MCF 10A (cell line): ENCODE measurements at places on chromosomes 7 and 10. TPM values are rescaled to one million over a fixed set of nuclear protein-coding genes. Genes with fewer than 3 reads are reported as not detected.

Gene HOXA5
- total RNA-seq: 7.4 and 8.8 TPM in 2 replicates

Gene CAMK2B
- 0.54 and 1.8 TPM in 2 replicates for total RNA-seq

Gene NRBF2
- 44.9 and 56.9 TPM in 2 replicates for total RNA-seq

Gene SLC37A3
- 25.5 and 36.1 TPM in 2 replicates for total RNA-seq

DNA sequence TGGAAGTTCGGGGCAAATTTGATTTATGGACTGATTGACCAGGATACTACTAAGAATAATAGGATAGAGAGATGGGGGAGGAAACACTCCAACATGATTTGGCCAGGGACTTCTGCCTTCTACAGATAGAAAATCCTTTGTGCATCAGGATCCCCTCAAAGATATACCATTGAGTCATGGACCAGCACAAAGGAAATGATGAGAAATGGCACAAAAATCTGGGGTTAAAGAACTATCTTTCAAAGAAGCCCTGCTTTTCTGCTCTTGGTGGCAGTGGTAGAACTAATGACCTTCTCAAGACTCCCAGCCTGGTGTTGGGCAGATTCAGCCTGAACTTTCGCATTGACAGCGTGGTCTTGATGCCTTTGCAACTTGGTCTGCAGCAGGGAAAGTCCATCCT is 27.6 kb upstream of the LAMB1 start:
- no peak for DNase-seq

DNA sequence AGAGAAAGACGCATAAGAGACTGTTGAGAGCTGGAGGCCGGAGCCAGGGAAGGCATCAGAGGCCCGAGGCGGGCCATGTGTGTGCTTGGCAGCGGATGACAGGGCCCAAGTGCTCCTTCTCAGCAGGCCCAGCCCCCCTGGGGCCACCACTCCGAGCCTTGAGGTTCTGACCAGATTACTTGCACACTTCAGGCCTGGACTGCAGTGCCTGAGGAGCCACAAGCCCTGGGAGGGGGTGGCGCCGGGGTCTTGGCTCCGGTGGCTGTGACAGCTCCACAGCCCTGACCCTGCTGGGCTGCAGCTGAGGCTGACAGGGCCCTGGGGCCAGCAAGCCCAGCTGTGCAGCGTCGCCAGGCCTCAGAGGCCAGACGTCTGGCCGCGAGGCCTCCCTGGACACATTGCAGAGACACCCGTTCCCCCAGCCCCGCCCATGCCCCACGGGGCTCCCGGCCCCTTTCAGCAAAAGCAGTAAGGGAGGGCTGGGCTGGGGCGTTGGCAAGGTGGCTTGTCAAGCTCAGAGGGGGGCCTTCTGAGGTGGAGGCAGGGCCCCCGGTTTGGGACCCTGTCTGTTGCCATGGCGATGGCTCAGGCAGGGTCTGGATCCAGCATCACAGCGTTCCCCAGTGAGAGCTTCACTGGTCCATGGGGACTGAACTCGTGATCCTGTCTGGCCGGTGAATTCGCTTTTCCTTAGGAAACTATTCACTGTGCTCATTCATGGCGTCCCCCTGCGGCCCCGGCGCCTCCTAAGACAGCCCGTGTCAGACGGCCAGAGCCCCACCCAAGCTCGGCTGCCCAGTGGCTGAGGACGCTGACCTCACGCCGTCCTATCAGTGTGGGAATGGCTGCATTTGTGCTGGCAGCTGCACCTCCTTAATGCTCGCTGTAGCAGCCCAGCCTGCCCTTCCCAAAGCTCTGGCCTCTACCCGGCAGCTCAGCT is 5.7 kb downstream of the ELN start:
- DNase-seq: no peak

- DNase-seq: no peak
These were observed 479.7 kb downstream of the RPS24 start for GRCh38 chr10:78513330-78513729.

DNA sequence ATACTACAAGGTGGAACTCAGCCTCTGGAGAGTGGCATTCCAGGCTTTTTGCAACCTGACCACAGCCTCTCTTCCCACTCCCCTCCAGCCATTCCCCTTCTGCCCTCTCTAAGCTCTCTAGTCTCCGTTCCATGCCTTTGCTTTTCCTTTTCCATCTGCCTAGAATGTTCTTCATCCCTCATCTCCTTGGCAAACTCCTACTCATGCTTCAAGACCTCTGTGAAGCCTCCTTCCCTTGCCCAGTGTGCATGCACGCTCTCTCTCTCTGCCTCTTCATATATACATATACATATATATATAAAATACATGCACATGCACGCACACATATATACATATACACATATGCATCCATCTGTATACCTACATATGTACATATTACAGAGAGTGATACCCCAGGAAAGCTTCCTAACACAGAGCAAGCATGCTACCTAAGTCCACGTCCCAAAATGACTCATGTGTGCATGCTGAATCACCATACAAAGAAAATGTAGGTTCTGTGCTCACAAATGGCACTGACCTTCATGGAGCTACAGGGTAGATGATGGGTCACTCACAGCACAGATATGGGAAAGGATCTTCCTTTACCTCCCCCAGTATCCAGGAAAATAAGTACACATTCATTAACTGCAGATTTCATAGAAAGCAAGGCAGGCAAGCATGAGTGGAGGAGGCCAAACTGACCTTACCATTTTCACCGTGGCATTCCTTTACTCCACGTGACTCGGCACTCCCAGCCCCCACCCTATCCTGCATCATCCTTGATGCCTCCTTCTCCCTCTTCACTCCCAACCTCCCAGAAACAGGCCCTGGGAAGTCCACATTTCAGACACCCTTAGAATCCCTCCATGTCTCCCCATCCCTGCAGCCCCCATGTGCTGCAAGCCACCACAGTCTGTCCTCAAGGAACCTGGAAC is 238.4 kb upstream of the ZMIZ1 start:
- peak; percentile 22 for DNase-seq

DNA sequence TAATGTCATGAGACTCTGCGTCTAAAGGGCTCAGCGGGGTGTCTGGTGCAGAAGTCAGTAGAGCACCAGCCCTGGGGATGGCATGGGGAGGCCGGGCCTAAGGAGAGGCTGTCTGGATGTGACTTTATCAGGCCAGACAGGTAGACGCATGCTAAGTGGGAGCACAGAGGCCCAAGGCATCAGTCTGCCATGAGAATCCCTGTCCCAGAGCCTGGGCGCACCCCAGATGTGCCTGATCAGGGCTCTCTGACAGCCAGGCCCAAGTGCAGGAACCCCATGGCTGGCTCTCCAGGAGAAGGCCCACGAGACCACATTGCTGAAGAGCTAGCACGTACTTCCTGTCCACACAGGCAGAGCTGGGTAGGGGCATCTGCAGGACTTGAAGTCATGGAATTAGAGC is 48.0 kb upstream of the CPXM2 start:
- no peak for DNase-seq
